Fibroblast of the conjunctiva (primary cell): ENCODE measurements at places on chromosomes 5 and 9.

DNA sequence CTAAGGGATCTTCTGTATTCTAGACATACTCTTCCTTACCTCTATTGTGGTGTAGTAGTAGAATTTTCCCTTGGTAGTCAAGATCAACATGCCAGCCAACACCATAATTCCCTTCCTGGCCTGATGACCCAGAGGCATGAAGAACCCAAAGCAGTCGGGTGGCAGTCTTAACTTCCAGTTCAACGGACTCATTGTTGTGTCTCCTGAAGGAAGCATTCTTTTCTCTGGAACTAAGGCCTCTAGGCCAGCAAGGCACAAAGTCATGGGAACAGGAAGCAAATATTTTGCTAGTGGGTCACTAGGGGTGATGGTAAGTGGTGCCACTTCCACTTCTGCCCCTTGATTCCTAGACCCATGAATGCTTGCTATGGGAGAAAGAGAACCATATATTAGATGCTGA lies 55.2 kb upstream of the DAPK1 start:
- no peak for DNase-seq

- no peak for DNase-seq
Observed at GRCh38 chr5:172506921-172507320, 52.6 kb upstream of the SH3PXD2B start.

- no peak for DNase-seq
Observed at GRCh38 chr9:105679257-105680022, 14.9 kb upstream of the TMEM38B start.

DNA sequence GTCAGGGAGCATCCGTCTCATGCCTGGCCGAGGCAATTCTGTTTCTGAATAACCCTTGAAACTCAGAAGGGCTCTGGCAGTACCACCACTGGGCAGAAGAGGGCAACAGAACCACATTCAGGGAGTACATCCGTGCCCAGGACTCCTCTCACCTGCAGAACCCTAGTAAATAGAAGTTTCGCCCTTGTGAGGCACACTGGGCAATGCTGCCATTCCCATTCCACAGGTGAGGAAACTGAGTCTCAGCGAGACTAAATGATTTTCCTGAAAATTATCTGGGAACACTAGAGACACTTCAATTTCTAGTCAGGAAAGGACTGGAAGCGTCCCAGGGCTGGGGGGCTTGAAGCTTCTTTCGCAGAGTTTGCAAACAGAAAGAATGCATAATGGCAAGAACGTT lies 74.7 kb downstream of the FGF1 start:
- DNase-seq = peak; percentile 54

DNA sequence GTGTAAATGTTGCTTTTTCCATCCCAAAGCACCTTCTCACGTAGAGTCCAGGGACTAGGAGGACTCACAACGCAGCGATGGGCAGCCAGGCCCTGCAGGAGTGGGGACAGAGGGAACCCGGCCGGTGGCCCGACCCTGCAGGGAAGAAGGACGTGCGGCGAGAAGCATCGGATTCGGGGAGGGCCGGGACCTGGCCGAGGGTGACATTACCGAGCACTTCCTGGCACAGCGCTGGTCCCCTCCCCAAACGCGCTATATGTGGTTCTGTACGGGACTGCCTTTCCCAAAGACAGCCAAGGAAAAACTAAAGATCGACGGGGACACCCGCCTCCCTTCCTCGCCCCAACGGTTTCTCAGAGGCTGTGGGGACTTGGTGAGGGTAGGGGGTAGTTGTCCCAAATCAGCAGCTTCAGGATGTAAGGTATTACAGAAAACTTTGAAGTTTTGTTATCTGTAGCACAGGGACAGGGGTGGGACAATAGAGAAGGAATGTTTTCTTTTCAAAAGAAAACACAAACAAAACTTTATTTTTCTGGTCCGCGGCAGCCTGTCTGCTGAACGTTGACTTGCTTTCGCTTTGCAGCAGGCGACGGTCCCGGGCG lies 887 bp upstream of the MAP3K1 start:
- DNase-seq = no peak

- no peak for DNase-seq
Observed at GRCh38 chr5:8333977-8334376, 465.0 kb downstream of the MTRR start.

DNA sequence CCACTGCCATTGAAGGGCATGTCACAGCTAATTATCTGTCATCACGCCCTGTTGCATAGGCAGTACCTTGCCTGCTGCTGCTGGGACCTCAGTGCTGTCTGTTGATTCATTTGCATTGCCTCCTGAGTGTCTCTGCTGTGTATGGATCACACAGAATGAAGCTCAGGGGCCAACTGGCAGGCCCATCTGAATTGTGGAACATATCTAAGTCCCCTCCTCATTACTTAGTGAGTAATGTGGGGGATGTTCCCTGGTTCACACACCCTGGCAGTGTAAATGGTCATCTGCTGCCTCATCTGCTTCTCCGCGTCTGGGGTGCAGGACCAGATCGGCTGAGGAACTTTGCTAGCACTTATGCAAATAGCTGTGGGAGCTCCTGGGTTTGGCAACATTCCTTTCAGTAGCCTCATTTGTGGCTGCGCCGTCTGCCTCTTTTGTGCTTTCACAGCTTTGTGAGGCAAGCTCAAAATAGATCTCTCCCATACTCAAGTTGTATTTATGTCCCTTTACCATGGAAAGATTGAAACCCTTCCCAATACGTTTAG lies 25.4 kb downstream of the TYRP1 start:
- no peak for DNase-seq

DNA sequence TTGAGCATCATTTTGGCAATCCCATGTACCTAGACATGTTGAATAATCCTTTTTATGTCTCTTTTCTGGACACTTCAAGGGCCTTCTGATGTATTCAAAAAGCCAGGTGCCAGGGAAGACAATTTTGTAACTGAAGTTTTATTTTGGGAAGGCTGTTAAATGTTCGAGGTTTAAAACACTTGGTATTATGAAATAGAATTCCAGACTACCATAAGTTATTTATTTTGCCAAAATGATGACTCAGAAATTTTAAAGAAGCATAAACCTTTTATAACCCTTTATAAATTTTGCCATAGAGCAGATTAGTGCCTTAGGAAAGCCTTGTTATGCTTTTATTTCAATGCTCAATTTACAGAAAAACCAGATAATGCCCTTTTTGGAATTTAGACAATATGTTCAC lies 30.3 kb upstream of the UHRF2 start:
- no peak for DNase-seq

DNA sequence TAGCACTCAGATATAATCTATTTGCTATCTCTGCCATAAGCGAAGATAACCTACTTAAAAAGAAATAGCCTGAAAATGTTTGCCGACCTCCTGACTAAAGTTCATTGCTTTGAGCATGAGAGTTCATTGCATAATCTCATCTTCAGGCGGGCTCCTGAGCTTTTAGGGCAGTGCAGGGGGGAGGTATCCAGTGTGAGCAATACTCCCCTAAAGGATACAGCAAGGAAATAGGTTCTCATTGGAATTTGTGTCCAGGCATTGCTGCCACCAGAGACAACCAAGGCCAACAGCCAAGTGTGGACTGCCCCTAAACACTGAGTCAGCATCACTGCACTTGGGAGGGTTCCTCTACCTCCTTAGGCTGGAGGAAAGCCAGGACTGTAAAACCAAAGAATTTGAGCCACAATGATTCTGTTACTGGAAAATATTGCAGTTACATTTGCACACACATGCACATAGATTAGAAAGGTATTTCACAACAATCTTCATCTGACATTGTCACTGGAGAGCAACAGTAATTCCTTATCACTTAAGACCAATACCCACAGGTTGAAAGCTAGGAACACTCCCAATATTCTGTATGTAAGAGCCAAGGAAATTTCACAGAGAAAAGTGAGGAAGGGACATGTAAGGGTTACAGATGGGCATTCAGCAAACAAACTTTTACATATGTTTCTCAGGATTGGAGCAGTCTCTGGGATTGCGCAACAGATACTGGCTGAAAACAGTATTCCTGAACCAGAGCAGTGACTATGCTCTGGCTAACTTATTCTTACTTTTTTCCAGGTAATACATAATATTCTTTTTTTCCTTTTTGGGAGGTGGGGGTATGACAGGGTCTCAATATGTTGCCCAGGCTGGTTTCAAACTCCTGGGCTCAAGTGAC lies 98.6 kb upstream of the TLE1 start:
- DNase-seq = peak; percentile 79

- no peak for DNase-seq
Observed at GRCh38 chr9:129419382-129419899, 201.5 kb downstream of the C9orf50 start.

- DNase-seq = no peak
Observed at GRCh38 chr9:38371495-38371894, 21.0 kb upstream of the ALDH1B1 start.

- DNase-seq = no peak
Observed at GRCh38 chr9:135490980-135491464, 9.5 kb upstream of the MRPS2 start.

GRCh38 chr9:72627956-72628540 lies 106.6 kb downstream of the TMC1 start:
- no peak for DNase-seq

GRCh38 chr9:21432672-21433425 lies 7.4 kb upstream of the IFNA1 start:
- DNase-seq = no peak

DNA sequence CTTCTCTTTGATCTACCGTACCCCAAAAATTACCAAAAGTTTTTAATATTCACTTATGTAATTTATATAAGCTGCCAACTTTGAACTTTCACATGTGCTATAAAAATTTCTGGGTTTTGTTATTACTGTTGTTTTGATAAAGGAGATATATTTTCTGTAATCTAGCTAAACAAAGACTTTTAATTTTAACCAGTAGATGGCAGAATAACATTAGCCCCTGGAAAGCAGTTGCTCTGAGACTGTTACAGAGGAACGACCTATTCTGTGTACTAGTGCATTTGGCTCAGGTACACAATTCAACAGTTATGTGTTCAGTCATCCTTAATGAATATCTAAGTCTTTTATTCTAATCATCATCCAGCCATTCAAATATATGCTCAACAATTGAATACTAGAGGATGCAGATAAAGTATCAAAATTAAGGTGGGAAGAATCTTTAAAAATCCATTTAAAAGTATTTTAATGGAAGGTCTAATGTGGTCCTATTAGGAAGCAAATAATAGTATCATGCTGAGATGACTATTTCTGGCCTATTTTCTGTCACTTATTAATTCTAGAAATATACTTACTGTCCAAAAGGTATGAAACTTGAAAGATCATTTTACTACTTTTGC lies 8.6 kb downstream of the KLHL9 start:
- DNase-seq = no peak

- no peak for DNase-seq
Observed at GRCh38 chr9:118637681-118638080, 731.6 kb downstream of the BRINP1 start.

- no peak for DNase-seq
Observed at GRCh38 chr9:110143950-110144545, 63.9 kb downstream of the C9orf152 start.

DNA sequence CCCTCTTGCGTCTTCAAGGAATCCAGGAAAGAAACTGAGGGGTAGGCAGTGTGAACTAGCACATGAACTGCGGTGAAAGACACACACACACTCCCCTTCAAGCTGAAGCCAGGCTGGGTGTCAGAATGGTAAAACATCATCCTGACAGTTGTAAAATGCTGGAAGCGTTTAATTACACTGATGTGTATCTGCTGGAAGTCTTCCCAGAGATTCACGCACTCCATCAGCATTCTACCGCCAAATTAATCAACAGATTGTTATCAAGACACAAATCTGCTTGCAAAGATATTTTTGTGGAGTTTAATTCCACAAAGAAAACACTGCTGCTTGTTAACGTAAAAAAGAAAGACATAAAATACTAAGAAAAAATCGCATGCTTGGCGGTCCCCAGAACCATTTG lies 241.0 kb upstream of the NFIL3 start:
- no peak for DNase-seq

GRCh38 chr9:127741831-127742434 lies 6.8 kb upstream of the TOR2A start:
- peak; percentile 18 for DNase-seq

DNA sequence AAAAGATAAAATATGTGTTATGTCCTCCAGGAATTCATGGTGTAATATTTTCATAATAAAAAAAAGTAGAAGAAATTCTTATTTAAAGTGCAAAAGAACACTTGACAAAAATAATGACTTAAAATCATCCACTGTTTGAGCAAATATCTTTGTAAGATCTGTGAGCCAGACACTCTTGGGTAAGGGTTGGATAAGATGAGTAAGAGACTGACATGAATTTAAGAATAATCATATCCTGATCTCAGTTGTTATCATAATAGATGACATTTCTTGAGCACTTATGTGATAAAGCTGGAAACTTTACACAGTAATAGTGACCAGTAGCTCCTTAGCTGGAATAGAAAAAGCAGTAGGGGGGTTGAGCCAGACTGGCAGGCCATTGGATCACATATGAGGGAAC lies 40.0 kb upstream of the ADRB2 start:
- no peak for DNase-seq

DNA sequence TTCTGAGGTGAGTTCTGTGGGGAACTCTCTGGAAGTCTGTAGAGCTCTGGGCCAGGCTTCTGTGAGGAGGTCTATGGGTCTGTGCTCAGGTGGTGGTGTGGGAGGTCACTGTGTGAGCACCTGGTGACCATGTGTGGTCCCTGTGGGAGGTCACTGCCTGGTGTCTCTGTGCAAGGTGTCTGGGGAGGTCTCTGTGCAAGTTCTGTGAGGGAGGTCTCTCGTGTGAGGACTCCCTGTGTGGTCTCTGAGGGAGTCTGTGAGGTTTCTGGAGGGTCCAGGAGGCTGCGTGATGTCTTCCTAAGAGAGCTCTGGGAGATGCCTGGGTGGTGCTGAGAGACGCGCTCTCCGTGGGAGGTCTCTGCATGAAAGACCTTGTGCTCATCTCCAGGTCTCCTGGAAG lies 6.0 kb upstream of the SPATA31E1 start:
- no peak for DNase-seq

- no peak for DNase-seq
Observed at GRCh38 chr5:96318569-96319110, 114.4 kb downstream of the PCSK1 start.

DNA sequence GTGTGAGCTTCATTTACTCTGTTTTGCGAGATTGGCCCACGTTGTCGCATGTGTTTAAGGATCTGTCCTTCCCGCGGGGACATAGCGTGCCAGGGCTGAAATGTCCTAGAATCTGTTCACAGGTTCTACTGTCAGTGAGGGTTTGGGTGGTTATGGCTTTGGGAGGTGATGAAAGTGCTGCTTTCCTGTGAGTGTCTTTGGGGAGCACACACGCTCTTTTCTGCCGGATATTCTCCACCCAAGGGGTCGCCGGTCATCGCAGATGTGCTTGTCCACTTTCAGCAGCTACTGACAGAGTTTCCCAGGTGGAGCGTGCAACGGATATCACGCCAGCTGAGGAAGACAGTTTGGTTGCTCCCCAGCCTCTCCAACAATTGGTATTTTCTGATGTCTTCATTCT lies 32.1 kb downstream of the PROP1 start:
- no peak for DNase-seq

- DNase-seq = no peak
Observed at GRCh38 chr9:113580041-113580953, 116.8 kb downstream of the RGS3 start.
